Activated naive CD4-positive, alpha-beta T cell treated with anti-CD3 and anti-CD28 coated beads, Interleukin-2, amount 10 ng/mL, durations not matched to agents 7 days and 5 days (primary cell): ENCODE measurements at places on chromosomes 12 and 14.
A peak's percentile ranks its signal among the peaks of the same experiment; 100 is the strongest.

GRCh38 chr12:54932691-54933090 is 51.9 kb downstream of the TESPA1 start:
- no peak for DNase-seq
- H3K36me3 ChIP-seq, result peaks cover 52% of the 10 kb centered on the region
- H3K4me3 ChIP-seq, result no peak overlapping the region
- peak overlapping the region; percentile 75 for H3K27ac ChIP-seq
- peaks cover 56% of the 10 kb centered on the region for H3K4me1 ChIP-seq

DNA sequence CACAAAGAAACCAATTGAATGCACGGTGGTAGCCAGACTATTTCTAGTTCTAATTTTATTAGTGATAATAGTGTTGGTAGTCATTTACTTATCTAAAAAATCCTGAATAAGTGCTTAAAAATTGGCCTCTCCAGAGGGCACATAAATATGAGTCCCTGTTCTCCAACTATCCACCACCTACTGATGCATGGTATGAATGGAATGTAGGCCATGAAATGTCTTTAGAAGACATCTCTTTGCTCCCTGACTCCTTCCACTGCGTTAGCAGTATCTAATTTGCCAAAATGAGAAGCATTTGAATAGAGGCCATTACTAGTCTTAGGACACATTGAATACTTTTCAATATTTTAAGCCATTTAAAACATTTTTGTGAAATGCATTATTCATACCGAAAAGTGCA is 261.7 kb downstream of the LRFN5 start:
- H3K27ac ChIP-seq, result no peak overlapping the region
- DNase-seq, result no peak
- no peaks in the 10 kb centered on the region for H3K36me3 ChIP-seq
- no peaks in the 10 kb centered on the region for H3K4me1 ChIP-seq
- H3K27me3 ChIP-seq, result no peaks in the 10 kb centered on the region

- peaks cover 14% of the 10 kb centered on the region for H3K27me3 ChIP-seq
- DNase-seq, result no peak
- H3K27ac ChIP-seq, result no peak overlapping the region
- H3K36me3 ChIP-seq, result no peaks in the 10 kb centered on the region
Observed at GRCh38 chr14:38877744-38878388, 225.2 kb downstream of the SEC23A start.

- H3K27me3 ChIP-seq, result peaks cover 13% of the 10 kb centered on the region
- no peaks in the 10 kb centered on the region for H3K4me1 ChIP-seq
- DNase-seq, result no peak
- no peaks in the 10 kb centered on the region for H3K36me3 ChIP-seq
- H3K27ac ChIP-seq, result no peak overlapping the region
- no peak overlapping the region for H3K4me3 ChIP-seq
Observed at GRCh38 chr12:88994537-88994936, 357.8 kb downstream of the DUSP6 start.

GRCh38 chr12:42217656-42218055 is 20.4 kb downstream of the YAF2 start:
- H3K4me1 ChIP-seq, result peaks cover 9% of the 10 kb centered on the region
- DNase-seq, result no peak
- no peaks in the 10 kb centered on the region for H3K27me3 ChIP-seq
- no peak overlapping the region for H3K27ac ChIP-seq
- H3K4me3 ChIP-seq, result no peak overlapping the region
